Activated CD4-positive, alpha-beta memory T cell treated with anti-CD3 and anti-CD28 coated beads for 36 hours (primary cell): ENCODE measurements at places on chromosomes 12 and 14.

DNA sequence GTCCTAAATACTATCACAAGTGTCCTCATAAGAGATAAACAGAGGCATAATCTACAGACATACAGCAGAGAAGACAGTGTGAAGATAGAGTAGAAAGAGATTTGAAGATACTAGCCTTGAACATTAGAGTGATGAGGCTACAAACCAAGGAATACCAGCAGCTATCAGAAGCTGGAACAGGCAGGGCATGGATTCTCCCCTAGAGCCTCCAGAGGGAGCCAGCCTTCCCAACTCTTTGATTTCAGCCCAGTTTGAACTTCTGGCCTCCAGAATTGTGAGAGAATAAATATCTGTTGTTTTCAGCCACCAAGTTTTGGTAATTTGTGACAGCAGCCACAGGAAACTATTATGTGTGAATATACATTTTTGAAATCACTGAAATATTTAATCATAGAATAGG lies 47.2 kb downstream of the CCDC91 start:
- H3K4me3 ChIP-seq = no peak overlapping the region
- H3K4me1 ChIP-seq = peaks cover 16% of the 10 kb centered on the region
- H3K27me3 ChIP-seq = no peaks in the 10 kb centered on the region

DNA sequence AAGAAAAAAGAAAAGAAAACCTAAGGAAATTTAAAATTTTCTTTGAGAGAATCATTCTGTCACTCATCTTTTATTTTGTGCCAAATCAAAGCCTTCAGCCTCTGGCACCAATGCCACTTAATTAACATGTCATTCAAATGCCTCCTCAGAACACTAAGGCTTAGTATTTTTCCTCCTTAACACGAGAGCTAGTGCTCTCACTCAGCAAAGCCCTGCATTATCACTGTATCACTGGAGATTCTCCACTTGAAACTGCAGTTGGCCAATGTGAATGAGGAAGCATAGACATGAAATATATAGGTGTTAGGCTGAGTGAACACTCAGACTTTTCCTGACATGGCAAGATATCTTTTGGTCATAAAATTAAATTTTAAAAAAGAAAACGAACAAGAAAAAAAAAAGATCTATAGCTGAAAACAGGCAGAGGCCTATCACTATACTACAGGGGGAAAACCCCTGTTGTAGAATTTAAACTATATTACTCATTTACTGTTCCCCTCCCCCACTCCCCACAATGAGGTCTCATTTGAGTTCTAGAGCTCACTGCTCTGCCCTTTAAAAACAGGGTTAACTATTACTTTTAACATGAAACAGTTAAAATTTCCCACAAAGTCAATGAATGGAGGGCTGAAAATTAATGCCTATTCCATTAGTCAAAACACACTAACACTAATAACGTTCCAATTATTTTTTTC lies 5.1 kb downstream of the MBIP start:
- H3K27ac ChIP-seq = peak overlapping the region; percentile 79
- peak; percentile 49 for DNase-seq
- H3K36me3 ChIP-seq = peaks cover 23% of the 10 kb centered on the region
- H3K27me3 ChIP-seq = no peaks in the 10 kb centered on the region
- H3K4me3 ChIP-seq = peak overlapping the region; percentile 50
- H3K4me1 ChIP-seq = peaks cover 38% of the 10 kb centered on the region

- H3K4me1 ChIP-seq = no peaks in the 10 kb centered on the region
- H3K4me3 ChIP-seq = no peak overlapping the region
- no peak for DNase-seq
- peaks cover 6% of the 10 kb centered on the region for H3K36me3 ChIP-seq
- no peaks in the 10 kb centered on the region for H3K27me3 ChIP-seq
- H3K27ac ChIP-seq = no peak overlapping the region
Measured at GRCh38 chr12:76820888-76821482, 57.1 kb downstream of the ZDHHC17 start.

- H3K36me3 ChIP-seq = no peaks in the 10 kb centered on the region
- DNase-seq = peak; percentile 17
- H3K27me3 ChIP-seq = peaks cover 39% of the 10 kb centered on the region
- peak overlapping the region; percentile 21 for H3K4me3 ChIP-seq
- H3K27ac ChIP-seq = no peak overlapping the region
- peaks cover 8% of the 10 kb centered on the region for H3K4me1 ChIP-seq
Measured at GRCh38 chr14:88323523-88324199, 592 bp upstream of the KCNK10 start.

- DNase-seq = no peak
- no peaks in the 10 kb centered on the region for H3K27me3 ChIP-seq
- peaks cover 27% of the 10 kb centered on the region for H3K4me1 ChIP-seq
Measured at GRCh38 chr12:22477166-22477893, 67.0 kb downstream of the C2CD5 start.

DNA sequence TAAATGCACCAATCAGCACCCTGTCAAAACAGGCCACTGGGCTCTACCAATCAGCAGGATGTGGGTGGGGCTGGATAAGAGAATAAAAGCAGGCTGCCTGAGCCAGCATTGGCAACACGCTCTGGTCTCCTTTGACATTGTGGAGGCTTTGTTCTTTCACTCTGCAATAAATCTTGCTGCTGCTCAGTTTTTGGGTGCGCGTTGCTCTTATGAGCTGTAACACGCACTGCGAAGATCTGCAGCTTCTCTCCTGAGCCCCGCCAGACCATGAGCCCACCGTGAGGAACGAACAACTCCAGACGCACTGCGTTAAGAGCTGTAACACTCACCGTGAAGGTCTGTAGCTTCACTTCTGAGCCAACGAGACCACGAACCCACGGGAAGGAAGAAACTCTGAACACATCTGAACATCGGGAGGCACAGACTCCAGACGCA lies 8.4 kb upstream of the PIANP start:
- H3K27ac ChIP-seq = no peak overlapping the region
- DNase-seq = peak; percentile 42
- peaks cover 9% of the 10 kb centered on the region for H3K27me3 ChIP-seq
- H3K4me3 ChIP-seq = peak overlapping the region; percentile 3

DNA sequence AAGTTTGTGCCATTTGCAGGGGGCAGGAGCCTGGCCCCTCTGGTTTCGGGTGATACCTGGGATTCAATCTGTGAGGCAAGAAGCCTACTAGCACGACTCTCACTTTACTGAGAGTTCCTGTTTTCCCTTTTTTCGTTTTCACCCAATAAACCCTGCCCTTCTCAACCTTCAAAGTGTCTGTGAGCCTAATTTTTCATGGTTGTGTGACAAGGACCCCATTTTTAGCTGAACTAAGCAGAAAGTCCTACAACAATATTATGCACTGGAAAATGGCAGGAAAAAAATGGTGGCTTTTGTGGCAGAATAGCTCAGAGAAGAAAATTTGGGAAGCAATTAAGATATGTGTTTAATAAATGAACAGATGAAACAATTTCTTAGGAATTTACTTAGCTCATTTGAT lies 432.1 kb downstream of the C12orf50 start:
- no peak overlapping the region for H3K27ac ChIP-seq
- no peak for DNase-seq
- H3K4me1 ChIP-seq = no peaks in the 10 kb centered on the region
- H3K36me3 ChIP-seq = no peaks in the 10 kb centered on the region

DNA sequence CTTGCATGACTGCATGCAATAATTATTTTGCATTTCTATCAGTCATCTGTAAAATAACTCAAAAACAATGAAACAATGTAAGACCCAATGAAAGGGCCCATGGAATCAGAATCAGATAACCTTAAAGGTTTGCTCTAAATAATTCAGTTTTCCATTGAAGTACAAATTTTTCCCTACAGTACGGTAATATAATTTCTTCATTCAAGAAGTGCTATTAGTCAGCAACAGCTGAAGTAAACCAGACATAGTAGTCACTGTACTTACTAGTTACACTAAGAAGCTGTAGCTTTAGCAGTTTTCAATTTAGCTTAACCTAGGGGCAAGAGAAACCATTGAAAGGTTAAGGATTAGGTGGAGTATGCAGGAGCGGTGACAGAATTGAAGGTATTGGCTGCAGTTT lies 43.5 kb downstream of the BCAT1 start:
- no peak overlapping the region for H3K27ac ChIP-seq
- DNase-seq = no peak
- peaks cover 13% of the 10 kb centered on the region for H3K27me3 ChIP-seq
- H3K4me1 ChIP-seq = peaks cover 25% of the 10 kb centered on the region
- no peaks in the 10 kb centered on the region for H3K36me3 ChIP-seq
